ENCODE measurements at places on chromosomes 12 and 14.

- DNase-seq, result no peak
Observed at GRCh38 chr12:47578836-47579235, 127.0 kb downstream of the RPAP3 start.

- peak; percentile 90 for DNase-seq
Observed at GRCh38 chr12:990661-991349, at the start of gene ERC1. ERC1 (plus strand) TSS chr12:991223; CDS start chr12:1027904, 36,681 bp downstream.

GRCh38 chr14:63962906-63963305 lies 110.1 kb downstream of the SYNE2 start:
- no peak for DNase-seq

GRCh38 chr14:103250874-103251273 lies 83.2 kb upstream of the EIF5 start:
- no peak for DNase-seq

- no peak for DNase-seq
Observed at GRCh38 chr14:89267163-89267562, 149.9 kb downstream of the FOXN3 start.

DNA sequence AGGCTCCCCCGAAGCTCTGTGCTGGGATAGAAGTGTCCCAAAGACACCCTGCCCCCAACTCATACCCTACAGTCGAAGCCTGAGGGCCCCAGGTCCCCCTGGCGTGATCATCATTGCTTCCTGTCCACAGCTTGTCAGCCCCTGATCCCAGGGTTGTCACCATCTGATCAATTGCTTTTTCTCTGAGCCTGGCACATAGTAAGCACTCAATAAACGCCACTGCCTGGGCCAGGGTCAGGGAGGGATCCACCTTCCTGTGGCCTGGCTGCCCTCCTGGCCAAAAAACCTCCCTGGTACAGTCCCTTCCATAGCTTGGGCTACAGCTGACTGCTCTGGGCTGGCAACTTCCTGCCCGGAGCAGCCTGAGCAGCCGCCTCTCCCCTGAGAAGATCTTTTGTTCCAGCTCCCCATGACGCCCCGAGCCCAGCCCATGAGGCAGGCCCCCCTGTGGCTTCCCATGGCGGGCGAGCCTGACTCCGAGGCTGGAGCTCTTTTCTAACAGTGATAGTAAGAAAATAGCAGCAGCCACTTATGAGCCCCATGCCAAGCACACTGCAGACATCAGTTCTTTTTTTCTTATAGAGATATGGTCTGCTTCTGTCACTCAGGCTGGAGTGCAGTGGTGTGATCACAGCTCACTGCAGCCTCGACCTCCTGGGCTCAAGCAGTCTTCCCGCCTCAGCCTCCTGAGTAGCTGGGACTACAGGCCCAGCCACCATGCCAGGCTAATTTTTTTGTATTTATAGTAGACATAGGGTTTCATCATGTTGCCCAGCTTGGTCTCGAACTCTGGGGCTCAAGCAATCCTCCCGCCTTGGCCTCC lies 6.5 kb downstream of the SH2B3 start:
- no peak for DNase-seq

DNA sequence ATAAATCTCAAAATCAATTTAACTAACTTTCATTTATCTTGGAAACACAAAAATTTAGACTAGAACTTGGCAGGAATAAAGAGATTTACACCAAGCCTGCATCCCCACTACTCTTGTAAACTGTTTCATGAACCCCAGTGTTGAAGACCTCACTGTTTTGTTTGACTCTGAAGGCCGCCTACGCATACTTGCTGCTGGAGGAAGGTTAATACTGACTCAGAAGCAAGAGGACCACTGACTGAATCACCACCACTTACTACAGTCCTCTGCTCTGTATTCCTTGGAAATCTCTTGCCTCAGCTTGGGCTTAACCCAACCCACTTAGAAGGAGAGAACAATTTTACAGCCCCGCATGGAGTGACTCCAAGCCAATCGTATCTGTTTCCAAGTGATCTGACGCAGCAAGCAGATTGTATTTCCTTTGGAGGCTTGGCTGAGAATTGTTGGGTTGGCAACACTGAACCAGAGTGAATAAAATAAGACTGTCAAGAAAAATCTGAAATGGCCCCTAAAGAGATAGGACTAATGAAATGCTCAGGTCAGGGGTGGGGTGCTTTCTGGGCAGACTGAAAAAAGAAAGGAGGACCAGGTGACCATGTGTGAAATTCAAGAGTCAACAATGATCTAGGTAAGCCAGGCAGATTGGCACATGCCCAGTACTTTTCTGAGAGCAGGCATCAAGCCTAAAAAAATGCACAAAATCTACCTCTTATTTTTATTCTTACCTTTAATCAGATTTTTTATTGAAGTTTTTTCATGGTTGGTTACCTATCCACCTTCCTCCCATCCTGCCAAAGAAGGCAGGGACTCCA lies 248.6 kb downstream of the ZFP36L1 start:
- peak; percentile 97 for DNase-seq

GRCh38 chr12:66508025-66508424 lies 170.9 kb downstream of the GRIP1 start:
- no peak for DNase-seq

DNA sequence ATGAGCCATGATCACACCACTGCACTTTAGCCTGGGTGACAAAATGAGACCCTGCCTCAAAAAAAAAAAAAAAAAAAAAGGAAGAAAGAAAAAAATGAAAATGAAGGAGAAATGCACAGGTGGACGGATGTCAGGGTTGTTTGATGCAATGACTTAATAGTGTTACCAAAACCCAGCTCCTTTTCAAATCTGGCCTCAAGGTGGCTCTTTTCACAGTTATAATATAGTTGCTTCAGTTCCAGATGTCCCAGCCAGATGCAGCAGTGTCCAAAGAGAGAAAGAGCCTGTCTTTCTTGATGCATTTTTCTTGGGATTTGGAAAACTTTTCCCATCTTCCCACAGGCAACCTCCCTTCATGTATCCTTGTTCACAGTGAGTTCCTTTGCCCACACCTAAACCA lies 36.5 kb downstream of the KCNMB4 start:
- no peak for DNase-seq

GRCh38 chr12:104294927-104295668 lies 8.4 kb upstream of the EID3 start:
- no peak for DNase-seq

- DNase-seq, result no peak
Observed at GRCh38 chr14:54627219-54627539, 60.3 kb downstream of the SAMD4A start.

DNA sequence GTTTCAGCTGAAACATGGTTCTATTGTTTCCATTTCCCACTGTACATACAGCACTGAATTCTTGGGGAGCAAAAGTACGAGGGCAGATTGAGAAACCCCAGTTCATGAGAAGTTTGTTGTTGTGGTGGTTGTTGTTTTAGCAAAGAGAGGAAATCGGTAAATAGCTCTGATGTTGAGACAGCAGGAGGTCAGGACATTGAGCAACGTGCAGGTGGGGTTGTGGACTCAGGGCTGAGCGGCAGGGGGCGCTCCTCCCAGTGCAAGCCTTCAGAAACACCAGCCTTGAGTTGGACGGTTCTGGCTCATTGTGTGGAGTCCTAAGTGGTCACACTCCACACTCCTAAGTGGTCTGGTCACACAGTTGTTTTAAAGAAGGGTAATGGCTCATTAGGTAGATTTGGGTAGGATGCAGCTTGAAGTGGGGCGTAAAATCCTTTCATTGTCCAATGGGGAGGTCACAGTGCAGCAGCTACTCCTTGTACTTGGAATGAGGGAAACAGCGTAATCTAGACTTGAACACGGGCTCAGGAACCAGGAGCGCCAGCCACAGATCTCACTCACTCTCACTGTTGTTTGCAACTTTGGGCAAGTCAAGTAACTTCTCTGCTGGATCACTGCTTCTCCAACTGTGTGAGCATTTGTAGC lies 14.5 kb upstream of the PWP1 start:
- DNase-seq, result no peak

- no peak for DNase-seq
Observed at GRCh38 chr14:29425705-29426482, 501.8 kb downstream of the PRKD1 start.

GRCh38 chr12:91203610-91204009 lies 21.0 kb upstream of the DCN start:
- DNase-seq, result no peak

- DNase-seq, result no peak
Observed at GRCh38 chr12:49804821-49805220, 23.4 kb downstream of the NCKAP5L start.

DNA sequence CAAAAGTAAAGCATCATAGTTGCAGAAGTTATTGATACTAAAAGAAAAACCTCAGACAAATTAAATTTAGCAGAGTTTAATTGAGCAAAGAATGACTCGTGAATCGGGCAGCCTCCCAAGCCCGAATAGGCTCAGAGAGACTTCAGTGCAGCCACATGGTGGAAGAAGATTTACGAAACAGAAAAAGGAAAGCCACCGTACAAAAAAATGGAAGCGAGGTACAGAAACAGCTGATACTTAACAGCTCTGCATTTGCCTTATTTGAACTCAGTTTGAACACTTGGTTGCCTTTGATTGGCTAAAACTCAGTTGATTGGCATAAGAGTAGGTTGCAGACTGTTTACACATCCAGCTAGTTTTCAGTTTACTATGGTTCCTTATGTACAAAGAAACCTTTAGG lies 12.9 kb downstream of the TTC9 start:
- no peak for DNase-seq

- no peak for DNase-seq
Observed at GRCh38 chr12:131353826-131354225, 357.1 kb upstream of the SFSWAP start.

DNA sequence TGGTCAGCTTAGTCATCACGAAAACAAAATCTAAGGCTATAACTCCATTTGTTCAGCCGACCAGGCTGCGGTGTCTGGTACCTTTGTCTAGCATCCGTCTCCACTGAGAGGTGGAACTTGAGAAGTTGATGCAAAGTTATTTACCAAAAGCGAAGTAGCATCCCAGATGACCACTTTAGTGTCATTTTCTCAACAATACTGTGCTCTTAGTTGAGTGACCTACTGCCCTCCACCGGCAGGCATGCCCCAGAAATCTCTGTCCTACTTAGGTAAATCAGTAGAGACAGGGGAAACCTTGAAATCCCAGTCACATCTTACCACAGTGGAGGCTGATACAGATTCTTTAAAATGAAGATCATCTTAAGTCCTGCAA lies 1.3 kb upstream of the ST8SIA1 start:
- no peak for DNase-seq

GRCh38 chr12:30896461-30896860 lies 30.1 kb upstream of the TSPAN11 start:
- peak; percentile 43 for DNase-seq

- DNase-seq, result no peak
Observed at GRCh38 chr12:16553457-16553856, 52.5 kb downstream of the LMO3 start.

DNA sequence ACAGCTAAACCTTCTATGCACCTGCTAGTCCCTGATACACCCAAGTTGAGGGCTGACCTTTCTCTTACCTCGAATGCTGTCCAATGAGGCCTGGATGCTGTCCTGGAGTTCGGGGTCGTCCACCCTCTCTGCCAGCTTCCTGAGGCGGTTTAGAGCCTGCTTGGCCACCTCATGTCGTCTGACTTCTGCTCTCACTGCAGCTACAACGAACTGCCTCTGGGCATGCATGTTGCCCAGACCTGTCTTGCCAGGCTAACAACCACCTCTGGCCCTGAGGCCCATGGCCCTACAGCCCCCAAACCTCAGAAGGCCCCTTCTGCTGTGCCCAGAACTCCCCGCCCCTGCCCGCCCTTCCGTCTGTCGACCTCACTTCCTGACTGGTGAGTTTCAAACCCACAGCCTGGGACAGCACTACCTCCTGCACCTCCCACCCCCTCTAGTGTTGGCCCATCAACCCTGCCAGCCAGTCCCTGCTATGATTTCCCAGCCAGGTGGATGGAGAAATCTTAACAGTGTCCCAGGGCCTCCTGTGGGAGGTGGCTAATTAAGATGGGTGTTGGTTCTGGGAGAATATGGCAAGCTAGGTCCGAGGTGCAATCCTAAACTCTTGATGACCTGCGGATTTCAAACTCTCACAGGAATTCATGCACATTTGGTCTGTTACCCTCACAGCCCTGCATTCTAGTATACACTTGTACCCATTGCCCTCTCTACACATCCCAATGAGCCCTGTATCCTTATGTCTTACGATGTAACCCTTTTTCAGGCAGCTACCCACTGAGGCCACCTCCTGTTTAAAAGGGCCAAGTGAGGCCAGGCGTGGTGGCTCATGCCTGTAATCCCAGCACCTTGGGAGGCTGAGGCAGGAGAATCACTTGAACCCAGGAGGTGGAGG lies 2.7 kb upstream of the TSPAN31 start:
- no peak for DNase-seq

DNA sequence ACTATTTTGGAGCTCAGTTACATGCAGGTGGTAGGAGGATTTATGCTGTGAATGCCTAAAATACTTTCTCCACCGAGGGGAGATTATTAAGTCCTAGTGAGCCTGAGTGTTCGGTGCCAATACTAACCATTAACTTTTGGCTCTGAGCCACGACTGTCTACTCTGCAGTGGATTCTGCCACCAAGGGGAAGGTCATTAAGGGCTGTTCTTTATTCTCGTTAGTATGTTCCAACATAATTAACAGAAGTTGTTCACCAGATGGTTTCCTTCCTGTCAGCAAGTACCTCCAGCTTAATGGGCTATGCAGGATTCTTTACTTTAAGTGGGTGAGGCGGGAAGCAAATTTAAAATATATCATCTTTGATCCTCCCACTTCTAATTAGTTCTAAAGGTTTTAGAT lies 326.3 kb downstream of the BMP4 start:
- no peak for DNase-seq

DNA sequence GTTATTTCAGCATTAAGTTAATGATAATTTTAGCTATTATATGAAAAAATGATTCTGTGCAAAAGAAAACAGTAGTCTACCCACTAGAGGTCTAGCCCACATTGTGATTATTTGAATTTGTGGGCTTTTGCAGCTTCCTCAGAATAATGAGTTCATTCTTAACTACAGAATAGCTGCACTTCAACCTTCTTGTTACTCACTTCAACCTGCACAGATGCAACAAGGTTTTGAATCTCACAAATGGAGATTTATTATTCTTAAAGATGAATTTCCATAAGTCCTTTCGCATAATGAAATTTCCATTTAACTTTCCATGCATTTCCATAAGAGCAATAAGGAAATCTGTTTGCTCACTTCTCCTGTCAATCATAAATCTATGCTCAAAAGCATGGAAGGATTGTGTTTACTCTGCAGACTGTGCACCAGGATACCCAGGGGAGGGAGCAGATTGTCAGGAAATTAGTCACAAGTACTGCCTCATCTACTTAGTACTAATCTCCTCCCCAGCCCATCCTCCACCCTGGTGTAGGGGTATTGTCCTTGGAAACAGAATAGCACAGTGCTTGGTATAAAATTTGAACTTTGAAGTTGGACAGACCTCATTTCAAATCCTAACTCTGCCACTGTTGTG lies 24.1 kb downstream of the PTGER2 start:
- DNase-seq, result peak; percentile 79

DNA sequence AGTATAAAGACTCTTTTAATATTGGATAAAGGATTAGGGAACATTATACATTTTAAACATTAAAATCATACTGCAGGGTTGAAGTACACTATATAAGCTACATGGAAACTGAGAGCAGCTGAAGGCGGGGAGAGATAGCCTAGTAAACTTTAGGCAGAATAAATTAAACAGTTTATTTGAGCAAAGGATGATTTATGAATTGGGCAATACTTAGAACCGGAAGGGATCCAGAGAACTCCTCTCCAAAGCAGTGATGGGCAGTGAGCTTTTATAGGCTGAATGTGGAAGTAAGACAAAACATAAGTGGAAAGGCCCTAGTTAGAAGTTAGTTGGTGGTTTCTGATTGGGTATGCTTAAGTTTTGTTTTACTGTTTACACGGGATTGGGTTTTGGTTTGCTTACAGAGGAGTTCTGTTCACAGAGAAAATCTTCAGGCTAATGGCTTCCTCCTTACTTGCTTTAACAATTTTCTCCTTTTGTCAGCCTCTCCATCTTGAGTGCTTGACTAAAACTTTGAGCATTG lies 18.9 kb downstream of the LEMD3 start:
- no peak for DNase-seq

- no peak for DNase-seq
Observed at GRCh38 chr14:75458305-75458704, 30.5 kb downstream of the JDP2 start.

Data from fibroblast of skin of right quadriceps (primary cell).